Stimulated activated CD4-positive, alpha-beta T cell treated with anti-CD3 and anti-CD28 coated beads, TNF-alpha, amount 100 ng/mL, for 1 hour (primary cell): ENCODE measurements at places on chromosomes 1 and 21.

- DNase-seq = peak; percentile 10
These were observed 494 bp downstream of the APH1A start for GRCh38 chr1:150268340-150268704.

GRCh38 chr21:29271927-29272333 lies 26.8 kb upstream of the BACH1 start:
- DNase-seq = no peak

GRCh38 chr21:26709090-26709489 lies 136.0 kb upstream of the CYYR1 start:
- DNase-seq = no peak

DNA sequence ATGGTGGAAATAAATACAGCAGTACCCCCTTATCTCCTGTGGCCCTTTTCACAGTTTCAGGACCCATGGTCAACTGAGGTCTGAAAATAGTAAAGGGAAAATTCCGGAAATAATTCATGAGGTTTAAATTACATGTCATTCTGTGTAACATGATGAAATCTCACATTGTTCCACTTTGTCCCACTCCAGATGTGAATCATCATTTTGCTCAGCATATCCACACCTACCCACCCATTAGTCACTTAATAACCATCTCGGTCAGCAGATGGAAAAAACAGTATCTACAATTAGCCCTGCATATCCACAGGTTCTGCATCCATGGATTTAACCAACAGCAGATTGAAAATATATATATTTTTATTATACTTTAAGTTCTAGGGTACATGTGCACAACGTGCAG lies 86.9 kb upstream of the GORAB start:
- no peak for DNase-seq

GRCh38 chr1:187034501-187034900 lies 205.8 kb downstream of the PLA2G4A start:
- no peak for DNase-seq

GRCh38 chr1:201393076-201393475 lies 6.0 kb downstream of the LAD1 start:
- no peak for DNase-seq

DNA sequence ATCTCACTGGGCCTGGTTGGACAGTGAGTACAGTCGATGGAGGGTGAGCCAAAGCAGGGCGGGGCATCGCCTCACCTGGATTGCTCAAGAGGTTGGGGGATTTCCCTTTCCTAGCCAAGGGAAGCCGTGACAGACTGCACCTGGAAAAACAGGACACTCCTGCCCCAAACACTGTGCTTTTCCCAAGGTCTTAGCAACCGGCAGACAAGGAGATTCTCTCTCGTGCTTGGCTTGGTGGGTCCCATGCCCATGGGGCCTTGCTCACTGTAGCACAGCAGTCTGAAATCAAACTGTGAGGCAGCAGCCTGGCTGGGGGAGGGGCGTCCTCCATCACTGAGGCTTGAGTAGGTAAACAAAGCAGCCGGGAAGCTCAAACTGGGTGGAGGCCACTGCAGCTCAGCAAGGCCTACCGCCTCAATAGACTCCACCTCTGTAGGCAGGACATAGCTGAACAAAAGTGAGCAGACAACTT lies 11.3 kb downstream of the C1orf105 start:
- no peak for DNase-seq

GRCh38 chr1:95022644-95022926 lies 50.2 kb downstream of the ALG14 start:
- no peak for DNase-seq

GRCh38 chr1:73564294-73564693 lies 633.7 kb downstream of the LRRIQ3 start:
- no peak for DNase-seq

GRCh38 chr1:100532645-100533044 lies 5.3 kb upstream of the GPR88 start:
- no peak for DNase-seq

- no peak for DNase-seq
These were observed 59.1 kb downstream of the FAAP20 start for GRCh38 chr1:2135441-2135841.

GRCh38 chr1:234779160-234779538 lies 169.2 kb upstream of the IRF2BP2 start:
- no peak for DNase-seq

DNA sequence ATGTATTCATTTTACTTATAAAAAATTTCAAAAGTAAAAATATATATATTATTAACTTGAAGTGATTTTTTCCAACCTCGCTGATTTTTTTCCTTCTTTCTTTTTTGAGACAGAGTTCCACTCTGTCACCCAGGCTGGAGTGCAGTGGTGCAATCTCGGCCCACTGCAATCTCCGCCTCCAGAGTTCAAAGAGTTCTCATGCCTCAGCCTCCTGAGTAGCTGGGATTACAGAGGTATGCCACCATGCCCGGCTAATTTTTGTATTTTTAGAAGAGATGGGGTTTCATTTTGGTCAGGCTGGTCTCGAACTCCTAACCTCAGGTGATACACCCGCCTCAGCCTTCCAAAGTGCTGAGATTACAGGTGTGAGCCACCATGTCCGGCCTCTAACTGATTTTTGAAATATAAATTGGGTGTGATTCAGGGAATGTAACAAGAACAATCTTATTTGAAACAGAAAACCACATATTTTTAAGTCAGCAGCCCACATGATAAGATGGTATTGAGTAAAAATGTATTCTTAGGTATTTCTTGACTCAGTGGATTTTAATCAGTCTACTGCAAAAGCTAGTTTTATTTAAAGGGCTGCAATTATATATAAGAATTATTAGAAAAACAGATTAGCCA lies 30.0 kb downstream of the ZBTB8B start:
- no peak for DNase-seq
